ENCODE measurements at places on chromosomes 2 and 18.

DNA sequence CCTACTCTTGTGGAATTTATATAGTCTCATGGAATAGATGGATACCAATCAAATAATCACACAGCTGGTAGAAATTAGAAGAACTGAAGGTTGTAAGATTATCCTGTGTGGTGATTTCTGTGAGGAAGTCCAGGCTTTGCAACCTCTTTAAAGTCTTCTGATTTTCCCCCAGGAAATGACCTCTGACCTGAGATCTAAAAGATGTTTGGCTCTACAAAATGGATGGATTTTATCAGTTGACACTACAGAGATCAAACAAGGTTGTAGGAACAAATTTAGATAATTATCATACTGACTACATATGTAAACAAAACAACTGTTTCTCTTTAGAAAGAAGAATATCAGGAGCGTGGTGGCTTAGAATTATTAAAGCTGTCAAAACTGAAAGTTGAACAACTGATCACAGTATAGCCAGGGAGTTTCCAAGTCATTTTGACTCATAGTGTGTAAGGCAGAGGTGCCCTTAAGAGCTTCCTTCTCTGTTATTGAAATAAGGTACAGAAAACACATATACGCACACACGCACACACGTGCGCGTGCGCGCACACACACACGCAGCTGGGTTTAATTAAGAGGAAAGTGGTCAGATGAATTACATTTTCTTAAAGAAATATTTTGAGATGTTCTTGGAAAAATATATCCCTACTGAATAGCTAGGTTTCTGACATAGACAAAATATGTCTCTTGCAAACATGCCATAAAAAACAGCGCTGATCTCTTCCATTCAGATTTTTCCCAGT is 35.5 kb upstream of the PELI1 start:
- no peak for DNase-seq

GRCh38 chr2:36087344-36087743 is 268.2 kb upstream of the CRIM1 start:
- no peak for DNase-seq

DNA sequence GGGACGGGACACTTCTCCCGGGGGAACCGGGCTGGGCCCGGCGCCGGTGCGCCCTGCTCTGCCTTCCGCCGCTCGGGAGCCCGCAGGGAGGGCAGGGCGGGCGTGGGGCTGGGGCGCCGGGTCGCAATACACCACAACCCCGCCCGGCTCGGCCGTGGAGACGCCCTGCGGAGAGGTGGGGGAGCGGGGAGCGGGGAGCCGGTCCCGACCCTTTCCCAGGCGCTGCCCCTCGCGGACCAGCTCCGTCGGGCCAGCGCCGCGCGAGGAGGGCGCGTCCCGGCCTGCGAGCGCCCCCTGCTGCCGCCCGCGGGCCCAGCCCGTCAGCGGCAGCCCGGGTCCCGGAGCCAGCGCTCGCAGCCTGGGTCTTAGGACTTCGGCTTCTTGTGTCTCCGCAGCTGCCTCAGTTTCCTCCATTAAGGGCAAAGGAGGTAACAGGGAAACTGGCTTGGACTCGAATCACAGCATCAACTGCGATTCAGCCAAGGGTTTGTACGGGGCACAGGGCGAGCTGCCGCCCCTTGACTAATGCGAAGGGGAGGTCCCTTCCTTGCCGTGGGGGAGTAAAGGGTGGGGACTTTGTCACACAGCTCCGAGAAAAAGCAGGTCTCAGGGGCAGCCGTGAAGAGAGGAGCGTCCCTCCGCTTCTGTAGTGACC is 635 bp upstream of the ADRA2B start:
- no peak for DNase-seq

GRCh38 chr18:62596145-62597005 is 73.5 kb downstream of the ZCCHC2 start:
- DNase-seq = no peak

GRCh38 chr2:196059491-196059960 is 9.1 kb downstream of the DNAH7 start:
- DNase-seq = no peak
